ENCODE measurements at places on chromosomes 12 and 14.

GRCh38 chr12:47066278-47067025, 13.0 kb upstream of the PCED1B start:
- no peak for DNase-seq

DNA sequence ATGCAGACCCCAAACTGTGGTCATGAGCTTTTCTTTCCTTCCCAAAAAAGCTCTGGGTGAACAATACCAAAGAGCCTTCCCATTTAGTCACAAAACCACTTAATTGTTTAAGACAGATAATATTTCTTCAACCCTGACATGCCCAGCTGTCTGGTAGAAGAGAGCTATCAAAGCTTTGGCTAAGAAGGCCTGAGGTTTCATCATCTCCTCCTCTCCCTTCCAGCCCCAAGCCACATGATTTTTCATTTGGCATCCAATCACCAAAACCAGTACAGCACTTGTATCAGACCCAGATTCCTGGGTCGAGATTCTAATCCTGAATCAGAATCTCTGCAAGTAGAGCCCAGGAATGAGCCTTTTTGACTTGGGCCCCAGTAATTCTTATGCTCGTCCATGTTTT, 199.6 kb upstream of the TMEM260 start:
- DNase-seq = no peak

GRCh38 chr12:44385964-44386363, 490.2 kb downstream of the NELL2 start:
- no peak for DNase-seq

DNA sequence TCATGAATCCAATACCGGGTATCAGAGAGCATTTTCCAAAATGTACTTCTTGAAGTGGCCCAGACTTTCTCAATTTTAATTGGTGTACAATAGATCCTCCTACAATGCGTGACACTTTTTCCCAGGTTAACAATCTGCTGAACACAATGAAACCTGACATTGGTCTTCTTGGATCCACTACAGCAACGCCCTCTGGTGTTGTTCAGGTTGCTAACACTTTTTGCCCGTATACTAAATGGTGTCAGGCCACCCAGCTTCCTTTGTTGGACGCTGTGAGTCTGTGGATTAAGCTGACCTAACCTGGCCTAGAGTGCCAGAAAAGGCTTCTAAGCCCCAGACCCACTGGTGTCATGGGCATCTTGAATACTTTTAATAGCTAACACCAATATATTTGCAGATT, 89.2 kb downstream of the KCNK10 start:
- no peak for DNase-seq

DNA sequence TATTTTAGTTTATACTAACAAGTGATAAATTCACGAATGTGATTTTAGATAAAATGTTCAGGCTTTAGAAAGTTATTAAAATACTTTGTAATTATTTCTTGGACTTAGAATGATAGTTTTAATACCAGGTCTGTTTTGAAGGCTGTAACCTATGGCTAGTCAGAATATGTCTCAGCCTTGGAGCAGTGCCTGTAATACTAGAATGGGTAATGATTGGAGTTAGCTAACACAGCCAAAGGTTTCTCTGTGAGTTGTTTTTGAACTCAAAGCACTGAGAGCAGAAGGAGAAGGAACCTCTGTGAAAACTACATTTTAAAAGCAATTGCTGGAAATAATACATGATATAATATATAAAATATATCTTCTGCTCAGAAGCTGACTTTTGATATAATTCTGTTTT, 110.1 kb downstream of the TMEM117 start:
- no peak for DNase-seq

GRCh38 chr12:121026274-121027045, 10.2 kb upstream of the C12orf43 start:
- DNase-seq = no peak

GRCh38 chr12:23750923-23751322, 198.5 kb downstream of the SOX5 start:
- DNase-seq = no peak

DNA sequence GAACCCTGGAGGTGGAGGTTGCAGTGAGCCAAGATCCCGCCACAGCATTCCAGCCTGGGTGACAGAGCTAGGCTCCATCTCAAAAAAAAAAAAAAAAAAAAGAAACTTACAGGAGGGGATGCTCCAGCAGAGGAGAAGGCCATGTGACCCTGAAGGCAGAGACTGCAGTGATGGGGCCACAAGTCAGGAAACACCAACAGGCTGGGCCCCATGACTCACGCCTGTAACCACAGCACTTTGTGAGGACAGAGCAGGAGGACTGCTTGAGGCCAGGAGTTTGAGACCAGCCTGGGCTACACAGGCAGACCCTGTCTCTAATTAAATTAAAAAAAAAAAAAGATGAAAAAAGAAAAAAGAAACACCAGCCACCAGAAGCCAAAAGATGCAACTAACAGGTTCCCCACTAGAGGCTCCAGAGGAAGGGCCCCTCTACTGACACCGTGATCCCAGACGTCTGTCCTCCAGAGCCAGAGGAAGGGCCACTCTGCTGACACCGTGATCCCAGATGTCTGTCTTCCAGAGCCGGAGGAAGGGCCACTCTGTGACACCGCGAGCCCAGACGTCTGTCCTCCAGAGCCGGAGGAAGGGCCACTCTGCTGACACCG, 9.1 kb upstream of the GLT1D1 start:
- no peak for DNase-seq

- DNase-seq = peak; percentile 55
These were observed 1.2 kb downstream of the HOXC10 start for GRCh38 chr12:53985994-53986685.

DNA sequence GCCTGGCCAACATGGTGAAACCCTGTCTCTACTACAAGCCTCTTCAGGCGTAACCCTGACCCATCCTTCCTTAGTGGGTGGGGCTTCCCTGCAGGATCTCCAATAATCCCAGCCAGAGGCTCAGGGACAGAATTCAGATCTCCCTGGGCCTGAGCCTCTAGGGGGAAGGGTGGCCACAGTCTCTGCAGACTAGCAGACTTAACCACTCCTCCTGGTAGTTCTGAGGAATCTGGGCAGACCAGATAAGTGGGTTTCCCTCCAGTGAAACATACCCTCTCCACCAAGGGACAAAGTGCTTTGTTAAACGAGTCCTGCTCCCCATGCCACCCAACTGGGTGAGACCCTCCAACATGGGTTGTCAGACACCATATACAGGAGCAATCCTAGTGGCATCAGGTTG, 36.6 kb upstream of the TRIM9 start:
- no peak for DNase-seq

DNA sequence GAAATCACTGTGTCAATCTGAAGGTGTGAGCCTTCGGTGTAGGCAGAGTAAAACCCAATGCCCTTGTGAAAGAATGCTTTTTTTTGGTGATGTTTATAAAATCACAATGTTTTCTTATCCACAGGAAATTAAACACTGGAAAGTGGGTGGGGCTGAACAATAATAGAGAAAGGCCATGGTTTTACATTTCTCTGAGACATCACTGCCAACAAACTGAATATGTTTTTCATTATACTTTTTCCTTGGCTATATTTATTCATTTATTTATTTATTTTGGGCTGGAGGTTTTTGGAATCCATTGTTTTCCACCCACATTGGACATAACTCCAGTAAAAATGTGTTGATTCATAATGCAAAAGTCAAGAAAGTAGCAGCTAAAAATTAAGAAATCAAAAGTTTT, 16.9 kb downstream of the LRRK2 start:
- no peak for DNase-seq

GRCh38 chr14:85487215-85487614, 42.7 kb upstream of the FLRT2 start:
- no peak for DNase-seq

DNA sequence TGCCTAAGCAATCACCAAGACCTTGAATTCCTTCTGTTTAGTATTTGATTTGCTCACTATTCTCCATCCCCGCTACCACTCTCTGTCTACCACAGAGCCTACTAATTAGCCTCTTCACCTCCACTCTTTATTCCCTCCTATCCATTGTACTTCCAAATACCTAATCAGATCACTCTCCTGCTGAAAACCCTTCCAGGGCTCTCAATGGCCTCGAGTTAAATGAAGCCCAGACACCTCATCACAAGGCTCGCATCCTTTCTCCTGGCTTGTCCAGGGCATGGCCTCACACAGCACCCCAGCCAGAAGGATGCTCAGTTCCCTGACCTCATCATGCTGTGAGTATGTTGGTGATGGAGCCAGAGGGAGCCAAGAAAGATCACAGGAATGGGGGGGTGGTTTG, 71.4 kb upstream of the PRMT8 start:
- DNase-seq = no peak

DNA sequence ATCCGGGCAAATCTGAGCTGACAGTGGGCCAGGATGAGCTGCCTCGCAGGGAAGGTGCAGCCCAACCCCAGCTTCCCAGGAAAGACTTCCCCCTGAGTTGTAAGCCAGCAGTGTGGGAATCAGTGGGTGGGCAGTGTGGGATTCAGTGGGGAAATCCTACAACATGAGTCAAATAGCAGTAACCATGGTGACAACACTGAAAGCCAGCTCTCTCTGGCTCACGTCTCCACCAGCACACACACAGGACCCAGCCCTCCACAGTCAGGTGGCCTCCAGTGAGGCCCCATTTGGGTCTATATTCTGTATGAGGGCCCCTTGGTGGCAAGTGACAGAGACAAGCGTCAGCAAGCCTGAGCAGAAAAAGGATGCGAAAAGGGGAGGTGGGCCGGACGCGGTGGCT, 6.0 kb upstream of the LGALS3 start:
- DNase-seq = no peak

DNA sequence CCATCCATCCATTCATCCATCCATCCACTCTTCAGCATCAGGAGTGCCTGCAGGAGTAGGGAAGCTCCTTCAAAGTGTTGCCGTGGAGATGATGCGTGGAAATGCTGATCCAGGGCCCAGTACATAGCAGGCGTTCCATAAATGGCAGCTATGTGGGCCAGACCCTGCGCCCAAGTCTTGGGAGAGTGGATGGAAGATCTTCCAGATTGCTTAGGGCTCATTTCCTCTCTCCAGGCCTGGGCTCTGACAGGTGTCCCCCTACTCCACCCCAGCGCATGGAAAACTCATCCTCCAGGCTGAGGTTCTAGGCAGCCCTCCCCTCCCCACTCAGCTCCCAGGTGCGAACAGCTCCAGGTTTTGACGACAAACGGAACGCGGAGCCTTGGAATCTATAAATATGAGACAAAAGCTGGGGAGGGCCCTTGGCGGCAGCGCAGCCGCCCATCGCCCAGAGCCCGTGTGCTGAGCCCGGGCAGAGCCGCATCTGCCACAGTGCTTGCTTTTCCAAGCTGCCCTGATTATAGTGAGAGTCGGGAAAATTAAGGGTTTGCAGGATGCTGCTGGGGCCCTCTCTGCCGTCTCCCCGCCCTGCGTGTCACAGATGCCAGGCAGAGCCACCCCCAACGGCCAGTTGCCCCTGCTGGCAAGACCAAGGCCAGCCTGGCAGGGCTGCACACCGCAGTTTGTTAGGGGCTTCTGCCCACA, 1.6 kb downstream of the BEGAIN start:
- no peak for DNase-seq

DNA sequence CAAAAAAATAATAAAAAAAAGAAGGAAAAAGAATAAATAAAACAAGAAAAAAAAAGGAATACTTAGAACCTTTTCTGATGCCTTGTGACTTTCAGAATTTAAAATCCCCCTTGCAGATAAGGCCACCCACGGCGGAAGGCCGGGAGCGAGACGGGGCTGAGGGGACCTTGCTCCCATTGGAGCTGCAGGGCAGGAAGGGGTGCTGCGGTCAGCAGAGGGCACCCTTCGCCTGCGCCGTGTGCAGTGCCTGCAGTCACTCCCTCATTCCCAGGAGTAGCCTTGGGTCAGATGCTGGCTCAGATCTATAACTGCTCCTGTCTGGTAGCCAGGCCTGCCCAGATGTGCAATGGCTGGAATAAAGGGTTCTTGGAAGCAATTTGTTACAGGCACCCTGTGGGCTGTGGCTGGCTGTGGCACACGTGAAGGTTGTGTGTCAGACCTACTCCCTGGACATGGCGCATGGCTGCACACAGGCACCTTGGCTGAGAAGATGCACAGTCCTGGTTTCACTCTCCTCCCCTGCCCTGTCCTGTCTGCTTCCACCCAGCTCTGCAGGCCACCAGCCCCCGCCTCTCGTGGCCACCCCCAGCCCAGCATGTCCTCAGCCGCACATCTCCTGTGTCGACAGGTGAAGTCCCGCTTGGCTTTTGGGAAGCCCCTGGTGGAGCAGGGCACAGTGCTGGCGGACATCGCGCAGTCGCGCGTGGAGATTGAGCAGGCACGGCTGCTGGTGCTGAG, 13.4 kb upstream of the ALDH2 start:
- DNase-seq = peak; percentile 63

GRCh38 chr14:64186231-64187129, 107.7 kb downstream of the ESR2 start:
- DNase-seq = no peak

- no peak for DNase-seq
These were observed 207.0 kb downstream of the SLC41A2 start for GRCh38 chr12:104751120-104751519.

DNA sequence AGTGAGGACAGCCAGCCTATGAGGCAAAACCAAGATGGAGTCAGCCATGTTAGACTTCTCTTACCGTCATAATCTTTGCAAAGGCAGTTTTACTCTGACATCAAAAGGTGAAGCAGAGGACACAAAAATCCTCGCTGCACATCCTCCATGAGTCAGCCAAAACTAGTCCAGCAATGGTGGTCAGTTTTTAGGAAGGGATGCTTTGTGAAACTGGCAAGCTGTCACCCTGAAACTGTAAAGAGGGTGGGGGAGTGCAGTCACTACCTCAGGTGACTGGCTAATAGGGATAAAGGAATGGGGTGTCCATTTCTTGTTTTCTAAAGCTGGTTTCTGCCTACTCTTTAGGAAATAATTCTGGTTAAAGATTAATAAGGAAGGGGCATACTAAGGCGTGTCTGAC, 5.4 kb upstream of the CIPC start:
- no peak for DNase-seq

DNA sequence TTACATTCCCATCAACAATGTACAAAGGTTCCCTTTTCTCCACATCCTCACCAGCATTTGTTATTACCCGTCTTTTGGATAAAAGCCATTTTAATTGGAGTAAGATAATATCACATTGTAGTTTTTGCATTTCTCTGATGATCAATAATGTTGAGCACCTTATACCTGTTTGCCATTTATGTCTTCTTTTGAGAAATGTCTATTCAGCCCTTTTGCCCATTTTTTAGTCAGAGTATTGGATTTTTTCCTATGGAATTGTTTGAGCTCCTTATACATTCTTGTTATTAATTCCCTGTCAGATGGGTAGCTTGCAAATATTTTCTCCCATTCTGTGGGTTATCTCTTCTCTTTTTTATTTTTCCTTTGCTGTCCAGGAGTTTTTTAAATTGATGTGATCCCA, 10.7 kb upstream of the OR8S1 start:
- DNase-seq = no peak

- DNase-seq = no peak
These were observed 51.4 kb upstream of the IFNG-AS1 start for GRCh38 chr12:67937822-67938221.

DNA sequence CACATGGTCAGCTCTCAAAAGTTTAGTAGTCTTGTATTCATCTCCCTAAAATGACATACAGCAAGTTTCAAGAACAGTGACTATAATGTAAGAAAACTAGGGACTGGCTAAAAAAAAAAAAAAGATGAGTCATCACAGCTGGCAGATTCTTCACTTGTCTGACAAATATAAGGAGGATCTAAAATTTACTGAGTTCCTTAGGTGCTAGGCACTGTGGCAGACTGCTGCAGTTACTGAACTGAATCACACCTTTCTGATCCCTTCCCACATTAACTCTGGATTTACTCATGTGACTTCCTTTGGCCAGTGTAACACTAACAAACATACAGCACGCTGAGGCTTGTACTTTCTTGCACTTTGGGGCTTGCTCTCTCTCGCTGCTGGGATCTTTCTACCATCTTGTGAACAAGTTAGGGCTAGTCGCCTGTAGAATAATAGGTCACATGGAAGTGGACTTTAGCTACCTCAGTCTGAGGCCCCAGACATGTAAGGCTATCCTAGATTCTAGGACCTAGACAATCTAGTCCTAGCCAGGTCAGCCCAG, 32.1 kb downstream of the BAZ1A start:
- DNase-seq = no peak

All from kidney (tissue), 22 donors.